Body of pancreas (tissue), 4 donors: ENCODE measurements at places on chromosomes 16 and 17. TPM values are rescaled to one million over a fixed set of nuclear protein-coding genes. Genes with fewer than 3 reads are reported as not detected.

- no peak for DNase-seq
- H3K27me3 ChIP-seq, result no peaks in the 10 kb centered on the region
- no peak overlapping the region for H3K27ac ChIP-seq
- H3K4me1 ChIP-seq, result no peaks in the 10 kb centered on the region
Observed at GRCh38 chr17:34671191-34671590, 91.8 kb downstream of the TMEM132E start.

The WDR81 gene
- 31.6 TPM for total RNA-seq

GRCh38 chr16:51651061-51651466, 500.0 kb upstream of the SALL1 start:
- no peaks in the 10 kb centered on the region for H3K36me3 ChIP-seq
- H3K4me1 ChIP-seq, result no peaks in the 10 kb centered on the region
- DNase-seq, result no peak
- H3K27ac ChIP-seq, result no peak overlapping the region
- H3K4me3 ChIP-seq, result no peak overlapping the region

DNA sequence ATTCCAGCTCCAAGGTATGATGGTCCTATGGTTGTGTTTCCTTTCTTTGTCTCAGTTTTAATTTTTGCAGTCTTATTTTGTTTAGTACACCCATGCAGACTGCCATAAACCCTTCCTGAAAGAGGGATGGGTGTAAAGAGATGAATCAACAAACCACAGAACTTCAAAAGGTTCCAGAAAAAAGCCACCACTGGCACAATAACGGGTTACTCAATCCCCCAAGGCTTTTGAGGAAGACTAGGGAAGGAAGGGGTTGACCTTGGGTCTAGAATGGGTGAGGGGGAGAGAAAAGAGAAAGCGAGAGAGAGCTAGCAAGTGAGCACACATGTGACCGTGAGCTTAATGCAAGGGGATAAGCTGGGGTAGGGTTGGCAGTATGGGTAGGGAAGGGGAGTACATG, 168.1 kb downstream of the XYLT1 start:
- DNase-seq, result no peak
- peak overlapping the region; percentile 99 for H3K27ac ChIP-seq
- no peaks in the 10 kb centered on the region for H3K27me3 ChIP-seq
- no peaks in the 10 kb centered on the region for H3K36me3 ChIP-seq

GRCh38 chr16:71537643-71538042, 11.4 kb downstream of the CHST4 start:
- DNase-seq, result peak; percentile 60
- no peaks in the 10 kb centered on the region for H3K27me3 ChIP-seq
- no peak overlapping the region for H3K4me3 ChIP-seq
- no peak overlapping the region for H3K27ac ChIP-seq

DNA sequence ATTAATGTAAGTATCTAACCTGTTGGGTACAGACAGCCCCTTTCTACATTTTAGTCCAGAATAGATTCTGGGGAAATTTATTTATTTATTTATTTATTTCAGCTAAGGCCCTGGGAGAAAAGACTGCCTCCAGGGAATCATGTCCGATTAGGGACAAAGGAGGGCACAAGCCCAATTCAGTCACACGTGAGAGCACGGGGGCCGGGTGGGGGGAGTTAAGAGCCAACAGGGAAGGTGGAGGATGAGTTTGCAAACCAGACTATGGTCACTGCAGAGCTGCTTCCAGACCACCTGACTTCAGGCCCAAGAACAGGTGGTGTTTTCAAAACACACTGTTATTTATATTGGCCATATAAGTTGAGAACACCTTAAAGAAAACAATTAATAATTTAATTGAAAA, 1.6 kb upstream of the ZFHX3 start:
- no peak for DNase-seq
- H3K36me3 ChIP-seq, result no peaks in the 10 kb centered on the region
- H3K27ac ChIP-seq, result no peak overlapping the region
- no peaks in the 10 kb centered on the region for H3K27me3 ChIP-seq
- peaks cover 70% of the 10 kb centered on the region for H3K4me1 ChIP-seq
